ENCODE measurements at places on chromosomes 1 and 21.

DNA sequence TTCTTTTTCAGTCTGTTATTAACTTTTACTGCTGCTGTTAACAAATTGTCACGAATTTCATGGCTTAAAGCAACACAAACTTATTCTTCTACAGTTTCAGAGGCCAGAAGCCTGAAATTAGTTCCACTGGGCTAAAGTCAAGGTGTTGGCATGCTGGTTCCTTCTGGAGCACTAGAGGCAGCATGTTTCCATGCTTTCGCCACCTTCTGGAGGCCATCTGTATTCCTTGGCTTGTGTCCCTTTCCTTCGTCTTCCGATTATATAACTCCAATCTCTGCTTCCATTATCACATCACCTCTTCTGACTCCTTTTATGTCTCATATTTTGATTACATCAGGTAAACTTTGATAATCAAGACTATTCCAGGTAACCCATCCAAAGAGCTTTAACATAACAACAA, 1742.1 kb downstream of the BRINP3 start:
- DNase-seq = no peak

- peak; percentile 26 for DNase-seq
These were observed 50.8 kb downstream of the PAX7 start for GRCh38 chr1:18681423-18681835.

- DNase-seq = no peak
These were observed 126.2 kb upstream of the ETS2 start for GRCh38 chr21:38679534-38679933.

GRCh38 chr21:30044447-30045064, 104.8 kb upstream of the GRIK1 start:
- no peak for DNase-seq

DNA sequence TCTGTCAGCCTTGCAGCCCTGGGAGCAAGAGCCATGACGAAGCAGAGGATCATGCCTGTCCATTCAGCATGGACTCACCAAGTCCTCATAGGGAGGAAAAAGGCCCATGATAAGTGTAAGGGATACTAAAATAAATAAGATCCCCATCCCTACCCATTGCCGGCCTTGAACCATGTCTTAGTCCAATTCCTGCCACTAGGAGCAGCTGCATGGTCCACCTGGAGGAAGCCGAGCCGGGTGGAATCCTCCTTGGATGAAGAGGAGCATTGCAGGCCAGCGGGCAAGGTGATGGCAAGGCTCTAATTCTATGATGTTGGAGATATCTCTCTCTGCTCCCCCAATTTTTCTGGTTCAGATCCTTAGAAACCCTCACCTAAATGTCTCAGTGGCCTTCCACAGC, 38.7 kb upstream of the SYT6 start:
- no peak for DNase-seq

GRCh38 chr1:47643306-47644211, 205.7 kb downstream of the FOXD2 start:
- DNase-seq = no peak

GRCh38 chr1:159752135-159752580, 28.6 kb upstream of the DUSP23 start:
- DNase-seq = no peak

DNA sequence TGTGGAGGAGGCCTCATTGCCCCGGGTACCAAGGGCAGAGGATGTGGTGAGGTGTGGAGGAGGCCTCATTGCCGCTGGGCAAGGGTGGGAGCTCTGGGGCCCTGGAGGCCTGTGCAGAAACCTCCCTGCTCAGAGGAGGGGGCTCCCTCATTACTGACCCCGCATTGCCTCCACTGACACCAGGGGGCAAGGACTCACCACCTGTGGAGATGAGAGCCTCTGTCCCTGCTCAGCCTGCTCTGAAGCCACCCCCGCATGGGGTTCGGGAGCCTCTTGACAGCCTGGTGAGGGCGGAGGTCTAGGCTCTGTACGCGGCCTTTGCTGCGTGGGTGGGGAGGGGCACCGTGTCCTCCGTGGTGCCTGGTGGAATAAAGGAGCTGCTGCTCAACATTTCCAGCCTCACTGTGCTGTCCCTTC, 95.0 kb upstream of the COL6A1 start:
- DNase-seq = no peak

- DNase-seq = no peak
These were observed 437.1 kb downstream of the PTBP2 start for GRCh38 chr1:97158691-97159096.

DNA sequence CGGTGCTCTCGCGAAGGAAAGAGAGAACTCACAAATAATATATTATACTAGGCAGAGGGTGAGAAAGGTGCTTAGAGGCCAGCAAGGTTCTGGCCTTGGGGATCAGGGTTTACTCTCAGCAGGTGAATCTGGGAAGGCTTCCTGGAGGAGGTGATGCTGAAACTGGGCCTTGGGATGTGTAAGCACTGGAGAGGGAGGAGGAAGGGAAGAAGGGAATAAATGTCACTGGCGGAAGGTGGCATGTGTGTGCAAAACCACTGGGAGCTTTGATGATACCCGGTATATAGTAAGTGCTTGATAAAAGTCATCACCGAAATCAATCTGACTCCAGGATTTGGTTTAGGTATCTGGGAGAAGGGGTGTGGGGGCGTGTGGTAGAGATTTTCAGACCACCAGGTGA, 24.4 kb downstream of the SPSB1 start:
- no peak for DNase-seq

DNA sequence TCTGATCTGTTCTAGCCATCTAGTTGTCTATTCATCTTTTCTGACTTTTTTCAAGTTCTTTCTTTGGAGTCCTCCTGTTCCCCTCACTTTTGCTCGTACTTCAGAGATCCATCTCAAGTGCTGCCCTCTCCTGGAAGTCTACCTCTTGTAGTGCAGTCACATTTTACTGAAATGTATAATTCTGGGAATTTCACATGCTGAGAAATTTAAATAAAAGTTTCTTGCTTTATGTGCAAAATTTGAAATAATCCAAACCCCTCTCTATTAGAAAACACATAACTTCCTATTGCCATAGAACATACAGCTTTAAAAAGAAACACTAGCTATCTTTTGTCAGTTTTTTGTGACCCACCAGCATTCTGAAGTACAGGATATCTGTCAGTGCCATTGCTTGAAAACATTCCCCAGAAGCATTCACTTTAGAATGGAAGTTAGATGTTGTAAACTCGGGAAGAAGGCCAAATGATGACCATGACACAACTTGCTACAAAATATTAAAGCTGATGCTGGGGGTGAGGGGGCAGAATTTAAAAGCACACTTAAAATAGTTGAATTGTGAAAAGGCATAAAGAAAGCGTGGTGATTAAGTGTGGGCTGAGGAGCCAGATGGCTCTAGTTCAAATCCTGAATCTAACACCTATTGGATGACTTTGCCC, 22.0 kb downstream of the RLF start:
- no peak for DNase-seq

DNA sequence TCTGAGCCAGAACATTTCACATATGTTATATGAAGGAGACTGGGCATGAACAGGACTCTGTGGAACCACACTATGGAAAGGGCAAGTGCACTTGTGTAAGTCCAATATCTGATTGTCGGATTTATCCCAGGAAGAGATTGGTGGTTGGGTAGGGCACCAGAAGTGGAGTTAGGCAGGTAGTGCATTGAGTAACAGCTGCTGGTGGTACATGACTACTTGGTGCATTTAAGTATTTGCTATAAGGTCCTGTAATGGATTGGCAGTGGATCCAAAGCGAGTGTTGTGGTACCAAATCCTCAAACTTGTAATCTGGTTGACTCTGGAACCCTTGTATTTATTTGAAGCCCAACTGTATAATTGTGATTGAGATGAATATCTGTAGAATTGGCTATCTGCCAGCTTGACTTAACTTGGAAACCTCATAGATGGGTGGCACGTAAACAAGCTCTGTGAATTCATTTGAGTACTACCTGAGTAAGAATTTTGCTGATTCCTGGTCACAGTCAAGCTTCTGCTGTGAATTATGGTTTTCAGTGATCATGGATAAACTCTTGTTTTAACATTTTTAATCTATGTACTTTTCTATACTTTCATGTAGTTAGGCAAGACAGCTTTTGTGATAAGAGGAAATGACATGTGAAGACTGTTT, 21.1 kb downstream of the UBAP2L start:
- no peak for DNase-seq

GRCh38 chr1:159916242-159917051, 8.9 kb downstream of the TAGLN2 start:
- no peak for DNase-seq

- DNase-seq = no peak
These were observed 38.9 kb downstream of the ALG14 start for GRCh38 chr1:95033843-95034242.

DNA sequence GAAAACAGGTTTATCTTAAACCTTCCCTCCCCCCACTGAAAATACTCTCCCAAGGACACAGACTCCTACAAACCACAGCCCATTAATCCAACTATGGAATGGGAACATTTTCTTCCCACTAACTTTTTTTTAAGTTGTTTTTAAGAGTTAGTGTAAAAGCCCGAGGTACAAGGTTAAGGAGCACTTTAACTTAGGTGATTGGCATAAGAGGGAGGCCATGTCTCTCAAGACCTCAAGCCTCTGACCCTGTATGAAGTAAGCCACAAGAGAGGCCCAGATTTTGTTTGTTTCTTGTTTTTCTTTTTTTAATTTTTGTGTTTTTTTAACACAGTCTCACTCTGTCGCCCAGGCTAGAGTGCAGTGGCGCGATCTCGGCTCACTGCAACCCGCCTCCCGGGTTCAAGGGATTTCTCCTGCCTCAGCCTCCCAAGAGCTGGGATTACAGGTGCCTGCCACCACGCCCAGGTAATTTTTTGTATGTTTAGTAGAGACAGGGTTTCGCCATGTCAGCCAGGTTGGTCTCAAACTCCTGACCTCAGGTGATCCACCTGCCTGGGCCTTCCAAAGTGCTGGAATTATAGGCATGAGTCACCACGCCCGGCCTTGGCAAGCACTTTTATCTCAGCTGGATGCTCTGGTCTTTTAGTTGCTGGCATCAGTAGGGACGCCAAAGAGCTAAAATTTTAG, 14.4 kb downstream of the ARMH1 start:
- DNase-seq = no peak

Measured in germinal center (tissue), 1 donor.